ENCODE measurements at places on chromosomes 5 and 9.

DNA sequence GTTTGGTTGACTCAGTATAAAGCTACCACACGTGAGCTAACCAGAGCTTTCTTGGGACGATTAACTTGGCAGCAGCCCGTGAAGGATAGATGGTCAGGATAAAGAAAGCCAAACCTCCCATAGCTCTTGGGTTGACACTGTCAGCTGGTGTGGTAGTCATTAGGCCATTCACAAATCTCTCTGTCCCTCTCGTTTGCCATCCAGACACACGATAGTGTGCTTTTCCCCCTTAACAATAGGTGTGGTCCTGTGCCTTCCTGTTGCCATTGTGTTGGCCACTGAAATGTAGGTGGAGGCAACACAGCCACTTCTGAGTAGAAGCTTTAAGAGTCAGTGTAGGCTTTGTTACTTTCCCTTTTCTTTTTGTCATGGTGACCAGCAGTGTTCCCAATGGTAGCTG lies 11.7 kb downstream of the OR13J1 start:
- DNase-seq: no peak

DNA sequence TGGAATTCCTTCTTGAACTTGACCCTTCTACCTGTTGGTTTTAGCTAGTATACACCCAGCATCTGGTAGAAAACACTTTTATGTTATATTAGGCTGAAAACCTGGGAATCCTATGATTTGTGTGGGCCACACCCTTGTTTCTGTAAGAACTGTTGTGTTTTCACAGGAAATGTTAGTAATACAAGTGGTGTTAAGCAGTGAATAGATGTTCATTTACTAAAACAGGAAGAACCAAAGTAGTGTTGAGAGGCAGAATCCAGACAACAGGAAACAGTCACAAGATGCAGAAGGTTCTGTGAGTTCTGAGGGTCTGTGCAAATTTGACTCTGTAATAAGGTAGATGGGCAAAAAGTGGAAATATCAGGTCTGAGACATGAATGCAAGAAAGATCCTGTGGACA lies 73.0 kb upstream of the RAI14 start:
- DNase-seq: no peak

- DNase-seq: no peak
These were observed 26.6 kb downstream of the AK3 start for GRCh38 chr9:4714266-4715016.

GRCh38 chr9:126043681-126044080 lies 282.9 kb upstream of the MVB12B start:
- DNase-seq: no peak

DNA sequence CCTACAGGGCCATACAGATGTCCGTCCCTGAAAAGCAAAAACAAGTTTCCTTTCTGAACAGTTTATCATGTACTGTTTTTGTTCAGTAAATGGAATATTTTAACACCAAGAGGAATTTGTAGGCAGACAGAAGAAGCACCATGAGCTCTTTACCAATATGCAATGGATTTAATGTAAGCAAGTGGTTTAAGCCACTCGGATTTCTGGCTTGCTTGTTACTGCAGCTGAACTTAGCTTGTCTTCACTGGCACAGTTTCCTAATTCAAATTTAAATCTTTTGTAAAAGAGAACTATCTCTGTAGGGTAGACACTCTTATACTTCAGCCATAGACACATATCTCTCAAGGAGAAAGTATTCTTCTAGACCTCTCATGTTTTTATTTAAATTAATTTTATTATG lies 12.7 kb upstream of the EBF1 start:
- DNase-seq: no peak

DNA sequence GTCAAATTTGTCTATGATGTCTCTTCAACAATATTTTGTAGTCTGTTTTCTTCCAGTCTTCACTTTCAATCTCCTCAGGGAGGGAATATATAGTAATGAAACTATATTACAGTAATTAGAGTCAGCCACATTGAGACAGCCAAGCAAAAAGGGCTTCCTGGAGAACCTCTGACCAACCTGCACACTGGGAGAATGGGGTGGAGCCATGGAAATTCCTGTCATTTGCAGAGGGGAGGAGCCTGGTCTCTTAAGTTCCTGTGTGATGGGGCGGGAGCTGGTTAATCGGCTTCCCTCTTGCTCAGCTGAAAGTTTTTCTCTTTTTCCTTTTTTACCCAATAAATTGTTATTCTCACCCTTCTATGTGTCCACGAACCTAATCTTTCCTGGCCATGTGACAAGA lies 1220.0 kb downstream of the PTPRD start:
- no peak for DNase-seq

DNA sequence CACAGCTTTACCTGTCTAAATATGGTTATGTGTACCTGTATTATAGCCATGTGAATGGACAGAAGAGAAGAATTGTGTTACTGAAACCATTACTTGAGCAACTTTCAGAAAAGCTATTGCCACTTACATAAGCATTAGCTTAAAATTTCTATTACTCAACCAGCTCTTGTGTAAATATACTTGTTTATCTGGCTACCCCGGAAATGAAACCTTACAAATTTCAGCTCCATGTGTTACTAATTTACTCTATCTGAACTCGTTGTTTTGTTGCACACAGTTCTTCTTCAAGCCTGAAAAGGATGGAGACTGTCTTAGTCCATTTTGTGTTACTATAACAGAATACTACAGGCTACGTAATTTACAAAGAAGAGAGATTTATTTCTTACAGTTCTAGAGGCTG lies 22.5 kb upstream of the ADAMTSL1 start:
- no peak for DNase-seq

GRCh38 chr5:142023836-142024235 lies 11.0 kb upstream of the GNPDA1 start:
- DNase-seq: no peak

GRCh38 chr5:45507178-45507577 lies 189.0 kb downstream of the HCN1 start:
- DNase-seq: no peak

- no peak for DNase-seq
These were observed 175.6 kb downstream of the MEF2C start for GRCh38 chr5:88707216-88707965.

DNA sequence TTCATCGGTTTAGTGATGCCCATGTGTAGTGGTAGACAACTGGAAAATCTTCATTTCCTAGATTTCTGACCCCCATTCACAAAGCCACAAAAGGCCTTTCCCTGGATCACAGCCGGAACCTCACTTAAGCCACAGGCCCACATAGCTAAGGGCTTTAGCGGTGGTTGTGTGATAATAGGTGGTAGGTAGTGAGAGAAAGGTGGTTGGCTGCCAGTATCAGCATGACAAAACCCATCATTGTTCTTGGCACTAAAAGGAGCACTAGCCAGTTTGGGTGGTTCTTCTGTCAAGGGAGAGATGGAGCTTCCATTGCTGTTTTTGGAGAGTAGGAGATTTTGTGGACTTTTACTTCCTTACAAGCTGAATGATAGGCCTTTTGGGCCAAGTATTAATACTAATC lies 9.7 kb upstream of the SLC36A2 start:
- DNase-seq: no peak

- no peak for DNase-seq
These were observed 87.2 kb upstream of the LIFR start for GRCh38 chr5:38643616-38644015.
